Endothelial cell of umbilical vein (primary cell): ENCODE measurements at places on chromosomes 12 and 14. TPM values are rescaled to one million over a fixed set of nuclear protein-coding genes. Genes with fewer than 3 reads are reported as not detected.

The POTEG gene
- total RNA-seq, result not detected in 2 replicates

The HOXC6 gene
- total RNA-seq, result 0.51 and 0.58 TPM in 2 replicates

- DNase-seq, result no peak
Observed at GRCh38 chr12:130127532-130127911, 34.7 kb upstream of the FZD10 start.

DNA sequence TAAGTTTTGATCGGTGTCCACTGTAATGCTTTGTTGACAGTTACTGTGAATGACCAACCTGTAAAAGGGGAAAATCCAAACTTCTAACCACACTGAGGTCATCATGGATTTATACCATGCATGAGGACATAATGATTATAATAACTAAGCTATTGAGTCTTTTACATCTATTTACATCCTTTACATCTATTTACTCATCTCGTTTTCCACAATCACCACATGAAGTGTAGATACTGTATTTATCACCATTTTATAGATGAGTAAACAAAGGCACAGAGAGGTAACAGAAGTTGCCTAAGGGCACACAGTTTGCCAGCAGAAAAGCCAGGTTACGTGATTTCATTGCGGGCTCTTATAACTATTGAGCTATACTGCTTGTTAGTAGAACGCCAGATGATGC is 27.9 kb upstream of the EID3 start:
- no peak for DNase-seq

DNA sequence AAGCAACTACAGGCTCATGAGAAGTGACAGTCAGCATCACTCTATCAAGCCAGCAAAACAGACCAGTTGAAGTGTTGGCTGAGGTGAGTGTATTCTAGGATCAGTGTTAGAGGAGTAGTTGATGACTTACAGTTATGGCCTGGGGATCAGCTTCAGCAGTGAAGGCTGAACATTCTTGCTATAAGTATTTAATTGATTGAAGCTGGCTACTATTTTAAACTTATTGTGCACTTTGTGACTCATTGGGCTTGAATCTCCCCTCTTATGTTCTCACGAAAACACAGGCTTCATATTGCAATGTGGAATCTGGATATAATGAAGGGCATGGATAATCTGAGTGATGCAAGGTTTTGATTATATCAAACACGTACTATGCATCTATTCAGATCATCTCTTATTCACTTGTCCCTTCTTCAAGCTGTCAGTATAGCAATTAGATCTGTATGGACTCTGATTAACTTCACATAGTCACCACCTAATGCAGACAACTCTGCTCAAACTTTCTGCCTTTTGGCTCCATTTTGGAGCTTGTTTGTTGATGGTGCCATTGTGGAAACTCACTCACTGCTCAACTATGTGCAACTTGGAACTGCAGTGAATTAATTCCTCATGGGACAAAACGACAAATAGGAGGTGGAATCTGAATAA is 309.2 kb downstream of the SLC16A7 start:
- no peak for DNase-seq

- no peak for DNase-seq
Observed at GRCh38 chr14:31465111-31465510, 7.8 kb upstream of the DTD2 start.

GRCh38 chr14:100850841-100851585 is 25.1 kb downstream of the MEG3 start:
- DNase-seq, result peak; percentile 32

- DNase-seq, result no peak
Observed at GRCh38 chr14:93686268-93686667, 102.0 kb downstream of the PRIMA1 start.

- DNase-seq, result no peak
Observed at GRCh38 chr12:11457996-11458645, 62.8 kb upstream of the PRB2 start.

DNA sequence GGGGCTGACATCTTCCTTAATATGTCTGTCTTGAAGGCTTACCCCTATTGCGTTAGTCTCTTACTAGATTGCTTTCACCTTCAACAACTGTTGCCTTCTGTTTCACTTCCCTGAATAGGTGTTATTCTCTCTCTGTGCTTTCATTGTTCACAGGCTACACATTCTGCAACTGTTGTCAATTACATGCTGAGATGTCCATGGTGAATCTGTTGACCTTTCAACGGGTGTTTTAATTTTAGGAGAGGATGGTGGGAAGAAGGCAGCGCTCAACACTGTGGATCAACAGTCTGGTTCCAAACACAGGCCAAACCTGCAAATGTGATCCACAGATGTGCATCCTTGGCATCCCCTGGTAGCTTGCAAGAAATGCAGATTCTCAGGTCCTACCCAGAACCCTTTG is 101.9 kb downstream of the DACT1 start:
- DNase-seq, result no peak

DNA sequence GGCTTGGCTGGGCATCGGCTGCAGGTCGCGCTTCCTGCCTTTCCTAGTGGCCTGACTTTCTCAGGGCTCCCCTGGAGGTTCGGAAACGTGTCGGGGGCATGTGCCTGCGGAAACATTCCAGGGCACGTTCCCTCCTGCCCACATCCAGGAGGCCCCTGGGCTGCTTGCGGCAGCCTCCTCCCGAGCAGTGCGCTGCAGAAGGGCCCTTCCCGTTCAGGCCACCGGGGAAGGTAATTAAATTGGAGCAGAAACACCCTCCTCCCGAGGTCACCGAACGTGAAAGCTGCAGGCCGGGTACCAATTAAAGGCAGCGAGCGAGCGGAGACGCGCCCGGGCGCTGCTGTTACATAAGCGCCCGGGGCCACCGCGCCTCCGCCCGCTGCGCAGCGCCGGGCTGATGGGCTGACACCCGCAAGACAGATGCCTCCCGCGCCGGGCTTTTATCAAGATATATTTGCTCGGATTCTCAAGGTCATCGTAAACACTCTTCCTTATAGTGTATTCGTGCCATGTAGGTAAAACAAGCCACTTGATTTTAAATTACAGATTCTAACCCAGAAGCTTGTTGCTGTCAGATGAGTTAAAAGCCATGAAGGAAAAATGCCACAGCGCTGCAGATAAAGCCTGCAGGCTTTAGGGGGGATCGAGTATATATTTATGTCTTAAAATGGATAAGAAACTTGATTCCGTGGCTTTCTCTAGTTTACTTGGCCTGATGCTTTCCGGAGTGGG is 31.4 kb downstream of the SSPN start:
- peak; percentile 21 for DNase-seq
